ENCODE measurements at places on chromosomes 7 and 10. TPM values are rescaled to one million over a fixed set of nuclear protein-coding genes. Genes with fewer than 3 reads are reported as not detected.

The CPN1 gene
- total RNA-seq: not detected

The LZTS2 gene
- total RNA-seq: 103 TPM

The NUDT13 gene
- total RNA-seq: 1.2 TPM

The CDK1 gene
- total RNA-seq: 52.1 TPM

Measured in smooth muscle cell of trachea (primary cell).